ENCODE measurements at places on chromosomes 5 and 9.

- no peak for DNase-seq
Measured at GRCh38 chr9:69380301-69380700, 55.3 kb downstream of the ENTREP1 start.

GRCh38 chr9:113954591-113954990 lies 78.5 kb downstream of the ZNF618 start:
- DNase-seq = no peak

- peak; percentile 94 for DNase-seq
Measured at GRCh38 chr5:83568186-83568585, 96.6 kb downstream of the VCAN start.

GRCh38 chr5:149133795-149134777 lies 7.2 kb upstream of the ABLIM3 start:
- peak; percentile 75 for DNase-seq

- no peak for DNase-seq
Measured at GRCh38 chr5:122936088-122936487, 90.7 kb downstream of the SNX24 start.

DNA sequence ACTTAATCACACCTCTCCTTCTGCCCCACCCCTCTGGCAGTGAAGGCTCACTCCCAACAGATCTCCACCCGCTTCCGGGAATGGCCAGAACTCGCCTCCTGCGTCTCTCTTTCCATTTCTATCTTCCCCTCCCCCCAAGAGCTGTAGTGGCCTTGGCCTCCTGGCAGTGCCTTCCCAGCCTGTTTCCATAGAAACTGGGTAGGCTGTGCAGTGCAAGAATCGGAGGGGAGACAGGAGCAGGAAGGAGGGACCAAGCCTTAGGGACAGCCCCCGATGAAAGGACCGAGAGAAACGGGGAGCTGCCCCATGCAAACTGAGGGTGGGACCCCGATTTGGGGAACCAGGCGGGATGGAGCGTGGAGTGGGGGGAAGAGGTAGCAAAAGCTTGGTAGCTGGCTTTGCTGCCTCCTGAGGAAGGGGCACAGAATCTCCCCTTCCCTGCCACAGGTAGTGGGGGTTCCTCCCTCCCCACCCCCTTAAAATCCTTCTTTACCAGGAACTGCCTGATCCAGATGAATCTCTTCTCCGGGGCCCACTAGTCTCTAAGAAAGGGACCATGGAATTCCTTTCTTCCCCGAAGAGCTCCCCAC lies 4.5 kb upstream of the PCDH1 start:
- no peak for DNase-seq

- DNase-seq = no peak
Measured at GRCh38 chr5:72006361-72006760, 100.9 kb upstream of the MAP1B start.

- no peak for DNase-seq
Measured at GRCh38 chr9:107222020-107222522, 61.0 kb upstream of the RAD23B start.

- no peak for DNase-seq
Measured at GRCh38 chr5:83407931-83408330, 63.6 kb upstream of the VCAN start.
